ENCODE measurements at places on chromosomes 7 and 10.

DNA sequence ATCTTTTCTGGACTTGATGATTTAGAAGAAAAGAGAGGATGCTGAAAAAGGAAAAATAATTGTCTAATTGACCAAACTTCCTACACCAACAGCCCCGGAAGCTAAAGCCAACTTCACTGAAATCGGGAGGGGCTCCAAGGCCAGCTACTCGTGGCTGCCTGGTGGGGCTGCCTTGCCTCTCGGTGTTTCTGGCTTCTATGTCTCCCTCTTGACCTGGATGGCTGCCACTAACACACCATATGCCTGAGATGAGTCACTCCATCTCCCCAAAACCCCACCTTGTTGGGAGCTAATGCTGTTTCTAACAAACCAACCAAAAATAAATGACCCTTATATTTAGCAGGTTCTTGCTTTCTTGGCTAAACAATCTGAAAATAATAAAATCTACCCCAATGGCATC lies 87.6 kb upstream of the AFAP1L2 start:
- no peak for DNase-seq

DNA sequence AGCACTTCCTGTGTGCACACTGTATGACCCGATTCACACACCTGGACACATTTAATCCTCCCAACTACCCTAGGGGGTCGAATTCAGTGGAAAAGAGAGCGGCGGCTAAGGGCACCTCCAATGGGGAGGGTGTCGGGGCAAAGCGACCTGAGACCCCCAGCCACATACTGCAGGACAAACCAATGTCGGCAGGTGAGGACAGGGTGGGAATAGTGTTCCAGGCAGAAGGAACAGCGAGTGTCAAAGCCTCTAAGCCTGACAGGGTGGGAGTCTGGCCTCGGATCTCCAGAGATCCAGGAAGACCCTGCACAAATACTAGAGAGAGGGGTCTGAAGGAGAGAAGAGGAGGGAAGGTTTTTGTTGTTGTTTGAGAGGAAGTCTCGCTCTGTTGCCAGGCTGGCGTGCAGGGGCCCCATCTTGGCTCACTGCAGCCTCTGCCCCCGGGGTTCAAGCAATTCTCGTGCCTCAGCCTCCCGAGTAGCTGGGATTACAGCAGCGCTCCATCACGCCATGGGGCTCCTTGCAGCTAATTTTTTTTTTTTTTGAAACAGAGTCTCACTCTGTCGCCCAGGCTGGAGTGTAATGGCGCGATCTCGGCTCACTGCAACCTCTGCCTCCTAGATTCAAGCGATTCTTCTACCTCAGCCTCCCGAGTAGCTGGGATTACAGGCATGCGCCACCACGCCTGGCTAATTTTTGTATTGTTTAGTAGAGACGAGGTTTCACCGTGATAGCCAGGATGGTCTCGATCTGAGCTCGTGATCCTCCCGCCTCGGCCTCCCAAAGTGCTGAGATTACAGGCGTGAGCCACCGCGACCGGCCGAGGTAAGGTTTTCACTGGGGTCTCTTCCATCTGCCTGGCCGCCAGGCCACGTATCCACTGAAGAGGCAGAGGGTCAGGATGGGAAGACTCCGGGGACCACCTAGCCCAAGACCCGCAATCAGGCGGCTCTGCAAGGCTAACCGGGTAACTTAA lies 1.2 kb upstream of the ARPC1B start:
- no peak for DNase-seq

GRCh38 chr7:75033064-75033463 lies 40.5 kb downstream of the RCC1L start:
- DNase-seq: no peak

GRCh38 chr10:90738885-90739284 lies 119.0 kb downstream of the HTR7 start:
- DNase-seq: no peak

DNA sequence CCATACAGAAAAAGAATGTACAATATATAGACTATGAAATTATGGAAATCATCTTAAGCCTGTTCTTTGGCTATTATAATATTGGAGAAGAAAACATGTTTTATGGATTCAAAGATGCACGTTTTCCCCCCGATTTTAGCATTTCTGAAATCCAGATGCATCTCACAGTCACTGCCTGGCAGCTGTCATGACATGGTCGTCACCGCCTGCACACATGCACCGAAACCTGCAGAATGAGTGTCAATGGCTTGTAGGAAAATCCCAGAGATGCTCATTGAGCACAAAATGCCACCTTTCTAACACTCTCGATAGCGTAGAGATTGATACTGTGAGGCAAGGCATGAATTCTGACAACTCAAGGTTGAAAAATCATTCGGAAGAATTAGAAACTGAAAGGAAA lies 115.5 kb downstream of the TAF3 start:
- no peak for DNase-seq

GRCh38 chr10:99629625-99629978 lies 9.4 kb upstream of the SLC25A28 start:
- no peak for DNase-seq

DNA sequence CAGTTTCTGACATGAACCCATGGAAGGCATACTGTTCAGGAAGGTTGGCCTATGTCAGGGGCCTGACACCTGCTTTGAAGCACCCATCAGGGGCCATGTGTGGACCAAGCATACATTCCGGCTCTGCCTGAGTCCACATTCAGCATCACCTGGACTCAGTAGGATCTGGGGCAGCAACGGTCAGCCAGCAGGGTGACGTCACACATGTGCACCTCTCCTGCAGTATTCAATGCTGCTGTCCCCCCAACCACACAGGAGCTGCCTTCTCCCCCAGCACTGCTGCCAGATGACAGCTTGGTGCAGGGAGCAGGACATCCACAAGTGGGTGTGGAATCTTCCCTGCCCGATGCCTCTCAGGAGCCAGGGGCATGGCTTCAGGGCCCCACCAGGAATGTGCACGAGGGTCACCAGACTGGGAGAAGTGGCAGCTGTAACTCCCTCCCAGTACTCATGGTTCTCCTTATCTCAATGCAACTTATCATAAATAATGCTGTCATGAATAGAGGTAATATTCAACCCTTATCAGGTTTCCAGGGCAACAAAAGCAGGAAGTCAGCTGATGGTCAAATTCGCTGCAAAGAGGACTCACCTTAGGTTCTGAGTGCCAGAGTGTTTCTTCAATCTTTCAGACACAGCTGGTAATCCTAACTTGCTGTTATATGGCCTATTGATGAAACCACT lies 292.9 kb downstream of the PAXIP1 start:
- DNase-seq: no peak

DNA sequence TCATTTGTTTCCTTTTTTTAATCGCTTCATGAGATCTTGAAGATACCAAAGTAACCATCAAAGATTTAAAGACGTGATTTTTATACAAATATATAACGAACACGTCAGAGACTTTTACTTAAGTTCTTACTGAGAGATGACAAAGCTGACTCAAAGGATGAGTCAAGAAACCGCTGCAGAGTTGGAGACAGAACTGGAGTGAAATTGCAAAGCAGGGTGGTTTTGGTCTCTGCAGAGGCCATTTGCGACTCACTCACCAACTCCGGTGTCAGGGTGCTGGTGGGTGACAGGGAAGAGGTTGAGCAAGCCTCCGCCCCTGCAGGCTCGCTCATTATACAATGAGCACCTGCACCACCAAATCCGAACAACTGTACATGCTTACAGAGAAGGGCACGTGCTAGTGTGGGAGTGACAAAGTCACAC lies 75.2 kb downstream of the DNAJB6 start:
- peak; percentile 17 for DNase-seq

DNA sequence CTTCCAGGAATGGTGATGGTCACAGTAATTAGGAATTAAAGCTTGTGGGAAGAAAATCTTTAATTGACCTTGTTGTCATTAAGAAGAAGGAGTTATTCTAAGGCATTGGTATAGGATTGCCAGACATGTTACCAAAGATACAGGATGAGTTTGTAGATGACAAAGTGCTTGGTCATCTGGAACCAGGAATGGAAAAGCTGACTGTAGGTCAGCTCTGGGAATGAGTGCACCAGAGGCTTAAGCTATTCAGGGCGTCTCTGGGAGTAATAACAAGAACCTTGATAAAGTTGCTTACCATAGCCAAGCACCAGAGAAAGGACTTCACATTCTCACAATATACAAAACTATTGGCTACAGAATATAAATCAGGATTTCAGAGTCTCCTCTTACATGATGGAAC lies 89.0 kb downstream of the PHTF2 start:
- DNase-seq: no peak

DNA sequence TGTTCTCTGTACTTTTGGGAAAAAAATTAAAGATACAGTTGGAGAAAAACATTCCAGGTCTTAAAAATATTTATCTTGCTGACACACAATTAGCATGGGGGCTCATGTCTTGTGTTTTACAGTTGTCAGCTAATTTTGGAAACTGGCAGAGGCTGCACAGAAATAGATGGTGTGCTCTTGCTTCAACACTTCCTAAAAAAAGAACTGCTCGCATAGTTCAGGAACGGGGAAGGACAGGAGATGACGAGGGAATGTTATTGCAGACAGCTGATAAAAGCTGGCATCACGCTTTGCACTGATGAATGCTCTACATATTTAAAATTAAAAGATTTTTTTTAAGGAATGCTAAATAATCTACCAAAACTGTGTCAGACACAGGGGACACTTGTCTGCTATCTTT lies 103.5 kb upstream of the CELF2 start:
- DNase-seq: no peak

DNA sequence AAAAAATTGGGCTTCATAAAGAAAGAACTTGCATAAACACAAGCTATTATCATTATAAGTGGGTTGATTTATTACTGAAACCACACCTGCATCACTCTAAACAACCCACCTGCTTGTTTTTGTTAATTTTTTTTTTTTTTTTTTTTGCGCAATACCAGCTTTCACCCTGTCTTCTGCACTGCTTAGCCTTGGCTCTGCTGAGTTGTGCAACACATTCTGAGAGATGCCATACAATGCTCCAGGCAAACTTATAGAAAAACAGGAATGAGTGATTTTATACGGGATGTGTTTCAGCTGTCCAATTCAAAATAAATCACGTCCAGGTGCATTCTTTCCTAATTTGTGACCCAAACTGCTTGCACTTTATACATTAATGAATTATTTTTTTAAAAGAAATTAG lies 923.6 kb downstream of the GATA3 start:
- no peak for DNase-seq

DNA sequence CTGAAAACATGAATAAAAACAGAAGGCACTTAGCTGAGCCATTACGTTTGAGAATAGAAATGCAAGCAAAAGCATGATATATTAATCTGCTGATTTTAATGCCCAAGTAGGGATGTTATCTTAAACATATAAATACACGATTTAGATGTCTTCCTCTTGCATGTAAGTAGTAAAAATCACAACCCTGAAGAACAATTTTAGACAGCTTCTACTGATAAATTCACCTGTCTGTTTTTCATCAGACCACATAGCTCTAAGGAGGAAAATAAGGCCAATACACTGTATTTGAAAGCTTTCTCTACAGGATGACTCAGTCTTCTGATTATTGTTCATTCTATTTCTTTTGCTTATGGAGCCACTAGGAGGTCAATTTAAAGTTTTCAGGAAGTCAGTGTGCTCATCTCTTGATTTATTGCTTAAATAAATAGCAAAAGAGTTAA lies 210.9 kb upstream of the CHRM2 start:
- DNase-seq: no peak

GRCh38 chr10:70906031-70906783 lies 17.8 kb upstream of the PCBD1 start:
- no peak for DNase-seq

- DNase-seq: no peak
Observed at GRCh38 chr10:54137396-54137795, 663.6 kb downstream of the PCDH15 start.

- no peak for DNase-seq
Observed at GRCh38 chr10:71868192-71868697, 17.2 kb upstream of the PSAP start.

DNA sequence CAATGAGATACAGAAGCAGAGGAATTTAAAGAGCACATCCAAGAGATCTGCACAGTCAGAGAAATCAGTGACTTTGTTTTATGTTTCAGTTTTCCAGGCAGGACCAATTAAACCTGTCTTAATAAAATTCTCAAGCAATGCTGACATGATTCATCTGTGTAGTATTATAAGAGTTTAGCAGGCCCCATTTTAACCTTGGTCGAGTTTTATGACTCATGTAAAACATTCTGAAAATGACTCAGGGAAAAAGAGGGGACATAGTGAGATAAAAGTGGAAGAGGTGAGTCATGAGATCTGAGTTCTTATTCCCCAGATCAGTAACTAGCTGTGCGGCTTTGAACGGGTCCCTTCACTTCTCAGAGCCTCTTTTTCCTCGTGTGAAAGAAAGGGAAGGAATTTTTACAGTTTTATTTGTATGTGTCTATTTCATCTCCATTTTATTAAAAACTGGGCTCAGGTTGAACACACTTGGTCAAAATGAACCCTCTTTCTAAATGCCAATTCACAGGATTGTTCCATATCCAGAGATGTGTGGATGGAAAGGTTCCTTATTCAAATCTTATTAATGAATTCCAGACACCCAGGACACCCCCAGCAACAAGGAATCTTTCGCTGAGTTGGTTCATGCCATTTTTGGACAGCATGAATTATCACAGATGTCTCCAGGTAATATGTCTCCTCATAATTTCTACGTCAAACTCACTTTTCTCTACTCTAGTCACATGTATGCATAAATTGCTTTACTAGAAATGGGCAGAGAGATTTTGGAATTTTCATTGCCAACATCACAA lies 143.2 kb downstream of the JAZF1 start:
- DNase-seq: no peak

DNA sequence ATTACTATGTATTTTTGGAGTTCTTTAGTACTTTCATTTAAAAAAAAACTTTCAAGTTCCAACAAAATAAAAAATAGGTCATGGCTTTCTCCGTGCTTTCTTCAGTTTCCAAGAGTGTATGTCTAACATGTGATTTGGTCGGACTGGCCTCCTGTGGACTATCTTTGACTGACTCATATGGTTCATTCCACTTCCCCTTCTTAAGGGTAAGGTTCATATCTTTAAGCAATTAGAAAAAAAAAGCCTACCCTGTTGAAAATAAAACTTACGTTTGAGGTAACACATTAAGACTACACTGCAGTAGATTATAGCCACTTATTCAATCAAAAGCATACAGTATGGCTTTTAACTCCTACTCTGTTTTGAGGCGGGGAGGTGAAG lies 112.8 kb upstream of the AHR start:
- DNase-seq: no peak

- no peak for DNase-seq
Observed at GRCh38 chr7:142412551-142413193, 154.8 kb upstream of the PRSS58 start.

GRCh38 chr7:107946451-107946850 lies 55.5 kb downstream of the DLD start:
- DNase-seq: no peak

GRCh38 chr10:9608602-9609001 lies 1409.1 kb upstream of the CELF2 start:
- DNase-seq: no peak

DNA sequence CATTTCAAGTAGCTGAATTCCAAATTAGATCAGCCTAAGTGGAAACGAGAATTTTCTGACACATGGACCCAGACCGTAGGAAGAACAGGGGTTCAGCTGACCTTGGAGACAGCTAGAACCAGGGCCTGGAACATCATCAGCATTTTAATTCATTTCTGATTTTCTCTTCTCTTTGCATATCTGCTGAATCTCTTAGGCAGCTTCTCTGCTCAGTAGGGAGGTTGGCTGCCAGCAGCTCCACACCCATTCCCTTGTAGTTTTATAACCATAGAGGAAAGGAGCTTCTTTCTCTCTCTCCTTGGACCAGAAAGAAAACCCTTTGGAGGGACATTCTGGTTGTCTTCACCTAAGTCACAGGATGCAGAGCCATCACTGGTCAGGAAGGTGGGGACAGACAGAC lies 36.0 kb downstream of the LMTK2 start:
- no peak for DNase-seq

GRCh38 chr10:61592581-61592980 lies 70.1 kb upstream of the CABCOCO1 start:
- no peak for DNase-seq

- no peak for DNase-seq
Observed at GRCh38 chr10:65482848-65483247, 1443.0 kb upstream of the LRRTM3 start.

All from stimulated activated CD8-positive, alpha-beta memory T cell treated with anti-CD3 and anti-CD28 coated beads, Interleukin-4, amount 100 ng/mL, for 4 hours (primary cell).